ENCODE measurements at places on chromosomes 2 and 18.

DNA sequence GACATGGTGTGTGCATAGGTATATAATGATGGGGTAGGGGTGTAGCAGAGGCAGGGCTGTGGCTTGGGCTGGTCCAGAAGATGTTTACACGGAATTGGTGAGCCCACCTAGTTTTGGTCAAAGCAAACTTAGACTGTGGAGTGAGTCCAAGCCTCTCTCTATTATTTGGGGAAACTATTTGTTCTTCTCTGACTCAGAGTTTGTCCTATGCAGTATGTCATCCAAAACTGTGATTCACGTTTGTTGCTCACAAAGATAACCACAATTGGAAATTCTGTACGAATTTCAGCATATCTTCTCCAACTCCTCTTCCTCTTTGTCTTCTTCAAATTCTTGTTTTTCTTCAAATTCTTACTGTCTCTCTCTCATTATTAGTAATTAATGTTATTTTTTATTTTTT, 292.9 kb downstream of the XIRP2 start:
- DNase-seq, result no peak

GRCh38 chr2:48383036-48383435, 146.9 kb upstream of the STON1 start:
- DNase-seq, result no peak

GRCh38 chr2:49360407-49360767, 206.1 kb upstream of the FSHR start:
- DNase-seq, result no peak

DNA sequence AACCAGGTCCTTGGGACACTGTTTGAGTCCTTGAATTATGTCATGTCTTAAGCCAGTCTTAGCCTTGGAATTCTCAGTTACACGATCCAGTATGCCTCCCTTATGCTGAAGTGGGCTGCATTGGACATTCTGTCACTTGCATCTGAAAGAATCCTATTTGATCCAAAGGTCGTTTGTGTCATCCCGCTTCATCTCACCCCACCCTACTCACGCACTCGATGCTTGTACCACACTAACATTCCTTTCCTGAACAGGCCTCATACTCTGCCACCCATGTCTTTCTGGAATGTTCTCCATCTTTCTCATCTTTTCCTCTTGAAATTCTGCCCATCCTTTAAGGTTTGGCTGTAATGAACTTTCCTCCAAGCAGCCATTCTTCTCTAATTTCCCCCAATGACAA, 27.9 kb upstream of the ZFP36L2 start:
- no peak for DNase-seq

GRCh38 chr2:15561574-15562344, 625 bp upstream of the NBAS start:
- DNase-seq, result no peak

DNA sequence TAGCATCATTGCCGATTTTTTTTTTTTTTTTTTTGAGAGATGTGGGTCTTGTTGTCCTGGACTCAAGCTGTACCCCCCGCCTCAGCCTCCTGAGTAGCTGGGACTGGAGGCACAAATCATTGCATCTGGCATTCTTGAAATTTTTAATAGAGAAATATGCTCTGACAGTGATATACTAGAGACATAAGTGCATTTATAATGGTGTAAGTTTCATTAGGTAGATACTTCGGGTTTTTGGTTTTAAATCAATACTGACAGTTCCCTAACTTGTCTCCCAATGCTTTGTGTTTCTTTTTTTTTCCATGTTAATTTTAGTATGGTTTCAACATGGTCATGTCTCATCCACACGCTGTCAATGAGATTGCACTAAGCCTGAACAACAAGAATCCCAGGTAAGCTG, 138.7 kb downstream of the PRPF40A start:
- no peak for DNase-seq

- no peak for DNase-seq
Observed at GRCh38 chr18:21747764-21748693, 7.4 kb downstream of the MIB1 start.

GRCh38 chr2:165239230-165239629, at the start of gene SCN2A:
Gene SCN2A (plus strand): TSS chr2:165239414. CDS start chr2:165295824, 56,410 bp downstream.
- no peak for DNase-seq

- peak; percentile 10 for DNase-seq
Observed at GRCh38 chr2:191625016-191625415, 52.9 kb upstream of the NABP1 start.

DNA sequence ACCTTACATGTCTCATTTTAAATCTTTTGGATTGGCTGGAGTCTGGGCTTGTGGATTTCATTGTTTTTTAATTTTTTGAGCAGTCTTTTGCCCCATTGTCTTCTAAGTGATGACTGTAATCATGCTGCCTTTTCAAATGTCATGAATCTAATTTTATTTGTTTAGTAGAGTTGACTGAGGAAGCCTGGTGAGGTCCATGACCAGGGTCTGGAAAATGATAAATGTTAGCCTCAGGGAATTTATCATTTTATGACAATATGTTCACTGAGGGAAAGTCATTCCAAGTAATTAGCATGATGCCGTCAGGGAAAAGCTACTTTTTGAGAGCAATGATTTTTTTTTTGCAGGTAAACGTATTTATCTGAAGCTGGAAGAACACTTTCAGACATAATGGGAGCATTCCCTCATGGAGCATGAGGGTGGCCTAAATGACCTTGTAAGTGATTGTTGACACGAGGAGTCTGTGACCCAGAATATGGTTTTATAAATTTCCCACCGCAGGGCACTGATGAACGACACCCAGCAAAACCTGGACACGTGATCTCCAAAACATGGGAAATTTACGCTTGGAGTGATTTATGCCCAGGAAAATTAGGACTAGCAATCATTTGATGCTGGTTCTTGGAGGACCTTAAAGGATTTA, 155.3 kb upstream of the NABP1 start:
- no peak for DNase-seq

GRCh38 chr18:60888071-60888624, 445.1 kb upstream of the CDH20 start:
- DNase-seq, result no peak

- no peak for DNase-seq
Observed at GRCh38 chr2:203891474-203891873, 23.9 kb downstream of the CTLA4 start.

DNA sequence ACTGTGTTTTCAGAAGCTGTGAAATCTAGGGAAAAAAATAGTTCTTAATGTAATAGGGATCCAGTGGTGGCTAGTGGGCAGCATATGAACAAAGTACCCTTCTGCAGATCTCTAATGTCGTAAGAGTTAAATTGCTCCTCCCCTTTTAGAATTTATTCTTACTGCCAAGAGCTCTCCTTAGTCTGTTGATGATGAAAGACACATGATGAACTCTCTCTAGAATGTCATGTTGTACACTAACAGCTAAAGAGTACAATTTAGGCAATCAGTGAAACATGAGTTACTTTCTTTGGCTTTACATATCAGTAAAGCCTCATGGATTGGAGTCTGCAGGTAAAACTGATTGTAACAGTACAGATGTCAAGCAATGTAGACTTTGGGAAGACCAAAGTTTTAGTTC, 84.2 kb downstream of the SLC39A10 start:
- DNase-seq, result no peak

- DNase-seq, result no peak
Observed at GRCh38 chr2:21453723-21454450, 330.1 kb downstream of the TDRD15 start.

DNA sequence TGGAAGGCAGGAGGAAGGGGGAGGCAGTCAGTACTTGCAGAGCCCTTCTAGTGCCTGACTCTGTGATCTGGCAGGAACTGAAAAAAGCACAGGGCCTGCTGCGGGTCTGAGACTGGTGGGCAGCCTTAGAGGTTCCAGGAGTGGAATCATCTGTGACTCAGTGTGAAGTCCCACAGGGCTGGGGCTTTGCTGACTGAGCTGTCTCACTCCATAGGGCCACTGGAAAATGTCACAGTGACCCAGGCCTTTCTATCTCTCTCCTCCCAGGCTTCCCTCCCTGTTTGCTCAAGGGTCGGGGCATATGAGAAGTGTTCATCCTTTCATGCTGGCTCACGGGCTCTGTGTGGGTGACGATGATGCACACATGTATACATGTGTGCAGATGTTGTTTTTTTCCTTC, 47.1 kb upstream of the ZFP36L2 start:
- DNase-seq, result no peak
